ENCODE measurements at places on chromosomes 16 and 17.

- DNase-seq: no peak
These were observed 80.0 kb upstream of the NKD1 start for GRCh38 chr16:50467943-50468748.

- no peak for DNase-seq
These were observed 111.4 kb upstream of the DNAH9 start for GRCh38 chr17:11486868-11487310.

- no peak for DNase-seq
These were observed 295.3 kb downstream of the SEC14L1 start for GRCh38 chr17:77436058-77436442.

- DNase-seq: peak; percentile 79
These were observed 6.7 kb downstream of the SPACA3 start for GRCh38 chr17:32998111-32998886.

DNA sequence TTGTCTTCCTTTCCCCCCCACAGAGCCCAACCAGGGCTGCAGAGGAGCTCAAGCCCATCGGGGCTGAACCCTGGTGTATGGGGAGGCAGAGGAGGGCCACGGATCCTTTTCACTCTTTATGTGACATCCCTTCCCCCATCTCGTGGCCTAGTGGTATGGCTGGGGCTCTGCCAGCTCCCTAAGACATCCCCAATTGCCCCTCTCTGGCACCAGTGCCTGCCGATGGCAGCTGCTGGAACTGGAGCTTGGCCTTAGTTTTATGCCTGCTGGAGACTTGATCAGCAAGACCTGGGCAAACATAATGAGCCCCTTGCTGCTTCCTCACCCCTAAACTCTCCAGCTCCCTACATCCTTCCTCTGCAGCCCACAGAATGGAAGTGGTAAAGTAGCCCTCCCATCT lies 8.0 kb upstream of the TOP2A start:
- DNase-seq: no peak

GRCh38 chr17:80984749-80985148 lies 6.9 kb upstream of the CHMP6 start:
- no peak for DNase-seq

DNA sequence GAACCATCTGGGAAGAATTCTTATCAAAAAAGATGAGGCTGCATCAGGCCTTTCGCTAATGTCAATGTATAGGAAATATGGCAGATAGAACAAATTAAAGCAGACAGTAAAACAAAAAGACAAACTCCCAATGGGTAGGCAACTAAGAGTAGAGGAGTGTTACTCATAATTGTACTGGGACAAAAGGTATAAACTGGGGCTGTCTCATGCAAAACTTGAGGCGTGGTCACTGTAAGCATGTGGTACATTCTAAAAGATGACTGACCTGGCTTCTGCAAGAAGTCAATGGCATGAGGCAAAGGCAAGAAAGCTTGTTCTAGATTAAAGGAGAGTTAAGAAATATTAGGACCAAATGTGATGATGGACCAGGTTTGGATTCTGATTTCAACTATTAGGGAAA lies 26.7 kb downstream of the SMIM36 start:
- DNase-seq: no peak

GRCh38 chr17:30961209-30962188 lies 9.3 kb upstream of the RNF135 start:
- peak; percentile 70 for DNase-seq

GRCh38 chr16:13148836-13149235 lies 247.4 kb downstream of the SHISA9 start:
- DNase-seq: no peak

DNA sequence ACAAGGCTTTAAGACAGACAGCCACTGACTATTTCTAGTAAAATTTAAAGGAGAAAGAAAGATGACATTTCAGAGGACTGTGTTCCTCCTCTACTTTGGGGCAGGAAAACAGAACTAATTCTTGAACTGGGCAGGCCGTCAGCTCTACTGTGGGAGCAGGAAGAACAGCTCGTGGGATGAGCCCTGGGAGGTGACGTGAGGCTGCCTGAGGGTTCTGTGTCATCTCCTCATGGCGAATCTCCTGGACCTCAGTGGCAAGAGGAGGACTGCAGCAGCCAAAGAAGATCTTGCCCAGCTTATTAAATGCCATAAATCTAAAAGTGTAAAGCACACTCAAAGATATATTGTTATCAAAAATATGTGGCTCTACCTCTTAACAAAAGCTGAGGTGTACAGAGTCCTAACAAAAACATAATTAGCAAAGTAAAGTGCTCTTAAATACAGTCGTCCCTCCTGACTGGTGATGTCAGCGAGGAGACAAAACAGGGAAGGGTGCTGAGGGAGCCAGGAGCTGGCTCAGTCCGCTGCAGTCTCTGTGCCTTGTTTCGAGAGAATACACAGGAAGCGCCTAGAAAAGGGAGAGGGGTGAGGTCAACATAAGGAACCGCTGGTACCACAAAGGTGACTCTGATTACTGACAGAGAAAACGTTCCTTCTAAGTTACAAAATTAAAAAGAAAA lies 58.0 kb downstream of the CREBBP start:
- peak; percentile 78 for DNase-seq

DNA sequence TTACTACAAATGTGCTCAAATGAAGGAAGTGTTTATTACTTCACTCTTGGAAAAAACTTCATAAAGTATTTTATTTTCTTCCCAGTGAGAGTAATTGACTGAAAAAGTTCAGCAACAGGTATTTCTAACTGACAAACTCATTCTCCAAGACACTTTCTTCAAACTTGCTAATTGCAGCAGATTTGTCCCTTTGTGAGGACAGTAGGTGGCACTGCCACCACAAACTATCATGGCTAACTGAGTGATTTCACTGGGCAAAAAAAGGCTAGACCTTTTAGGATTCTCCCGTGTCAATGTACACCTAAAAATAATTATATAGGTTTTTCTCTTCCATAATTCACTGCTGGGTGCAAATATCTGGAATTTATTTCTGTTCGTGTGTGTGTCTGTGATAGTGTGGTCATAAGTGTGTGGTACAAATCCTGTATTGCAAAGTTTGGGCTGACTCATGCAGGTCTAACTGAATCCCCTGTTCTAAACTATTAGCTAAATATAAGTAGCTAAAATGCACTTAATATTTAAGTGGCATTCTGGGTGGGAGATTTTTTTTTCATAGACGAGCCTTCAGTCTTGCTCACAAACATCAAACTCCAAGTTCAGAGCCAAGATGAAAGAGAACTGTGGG lies 3.9 kb downstream of the HS3ST3A1 start:
- peak; percentile 52 for DNase-seq

DNA sequence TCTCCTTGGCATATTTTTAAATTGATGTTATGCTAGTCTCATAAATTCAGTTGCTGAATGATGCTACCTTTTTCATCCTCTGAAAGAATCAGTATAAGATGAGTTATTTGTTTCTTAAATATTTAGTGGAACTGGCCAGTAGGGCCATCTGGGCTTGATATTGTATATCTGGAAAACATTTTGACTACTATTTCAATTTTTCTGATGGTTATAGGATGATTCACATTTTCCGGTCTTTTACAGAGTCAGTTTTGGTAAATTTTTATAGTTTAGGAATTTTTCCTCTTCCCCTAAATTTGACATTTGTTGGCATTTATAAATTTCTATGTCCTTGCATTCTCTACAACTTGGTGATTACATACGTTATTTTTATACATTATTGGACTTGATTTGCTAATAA lies 296.3 kb upstream of the AXIN2 start:
- DNase-seq: no peak
